ENCODE measurements at places on chromosomes 16 and 17. TPM values are rescaled to one million over a fixed set of nuclear protein-coding genes. Genes with fewer than 3 reads are reported as not detected.

Gene ITGAX
- not detected for total RNA-seq

Gene NEUROD2
- total RNA-seq: not detected

Gene TEFM
- total RNA-seq: 19.4 TPM

Gene RAB40C
- total RNA-seq: 21.4 TPM

Gene RAB37
- 3.4 TPM for total RNA-seq

Gene PMP22
- 16.2 TPM for total RNA-seq

Gene PAM16
- 30.5 TPM for total RNA-seq

Gene CCL17
- total RNA-seq: not detected

Gene SLC5A10
- total RNA-seq: not detected

Gene SMPD3
- 4.5 TPM for total RNA-seq

Gene XYLT1
- total RNA-seq: 14.9 TPM

Gene CCL4
- not detected for total RNA-seq

Gene CDRT15
- total RNA-seq: not detected

Gene PRKCB
- 0.95 TPM for total RNA-seq

Gene SAMD14
- 2.2 TPM for total RNA-seq

Gene ASB16
- total RNA-seq: not detected

Gene TEX19
- total RNA-seq: 0.14 TPM

Gene SULT1A2
- 14.2 TPM for total RNA-seq

Gene GGNBP2
- 63.7 TPM for total RNA-seq

Gene SLC5A11
- total RNA-seq: 0.45 TPM

Gene TBC1D3H
- total RNA-seq: not detected

Gene PLA2G10
- total RNA-seq: 1.3 TPM

Gene AATK
- 4.6 TPM for total RNA-seq

Gene TSPAN10
- total RNA-seq: 1.4 TPM

Gene ABCA3
- total RNA-seq: 12.5 TPM
